ENCODE measurements at places on chromosomes 7 and 10.

- DNase-seq = no peak
Observed at GRCh38 chr7:155680864-155681263, 36.4 kb downstream of the RBM33 start.

- DNase-seq = peak; percentile 22
Observed at GRCh38 chr10:94036766-94037033, 43.0 kb downstream of the PLCE1 start.

DNA sequence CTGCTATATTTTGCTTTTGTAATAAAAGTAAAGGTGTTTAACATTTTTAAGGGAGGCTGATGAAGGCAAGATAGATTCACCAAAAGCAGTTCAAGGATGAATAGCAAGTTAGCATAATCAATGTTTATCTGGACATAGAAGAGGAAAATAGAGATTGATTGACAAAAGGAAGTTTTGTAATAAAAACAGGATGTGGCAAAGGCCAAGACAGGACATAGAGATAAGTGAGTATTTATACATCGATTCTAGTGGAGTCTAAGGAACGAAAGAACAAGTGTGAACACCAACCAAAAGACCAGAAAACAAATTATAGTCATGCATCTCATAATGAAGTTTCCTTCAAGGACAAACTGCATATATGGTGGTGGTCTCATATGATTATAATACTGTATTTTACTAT is 123.8 kb downstream of the CCDC71L start:
- no peak for DNase-seq

DNA sequence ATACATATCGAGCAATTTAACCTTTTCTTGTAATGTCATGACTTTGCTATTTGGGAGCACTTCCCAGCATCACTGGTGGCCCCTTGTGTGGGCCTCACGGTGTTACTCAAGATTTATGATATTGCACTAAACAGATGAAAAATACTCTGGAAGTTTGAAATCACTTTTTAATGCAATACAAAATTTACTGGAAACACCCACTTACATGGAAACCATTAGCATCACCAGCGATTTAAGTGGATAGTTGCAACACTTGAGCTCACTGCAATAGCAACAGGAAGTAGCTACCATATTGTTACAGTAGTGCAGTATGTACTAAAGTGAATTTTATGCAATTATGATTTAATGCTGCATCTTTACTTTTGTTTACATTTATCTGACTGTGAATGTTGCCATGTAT is 184.4 kb downstream of the MDFIC start:
- DNase-seq = no peak

- no peak for DNase-seq
Observed at GRCh38 chr10:4511509-4511908, 314.5 kb upstream of the AKR1E2 start.

- no peak for DNase-seq
Observed at GRCh38 chr10:10617686-10618085, 400.0 kb upstream of the CELF2 start.

GRCh38 chr10:13087986-13088618 is 11.9 kb upstream of the OPTN start:
- peak; percentile 23 for DNase-seq

- DNase-seq = no peak
Observed at GRCh38 chr7:156703773-156704482, 63.4 kb downstream of the RNF32 start.

- no peak for DNase-seq
Observed at GRCh38 chr10:130961506-130962239, 349.8 kb downstream of the TCERG1L start.

Data from NCI-H69 (cell line).